ENCODE measurements at places on chromosomes 3 and 15.
A peak's percentile ranks its signal among the peaks of the same experiment; 100 is the strongest.

GRCh38 chr3:109532257-109533216 lies 195.2 kb upstream of the DPPA4 start:
- DNase-seq, result no peak

DNA sequence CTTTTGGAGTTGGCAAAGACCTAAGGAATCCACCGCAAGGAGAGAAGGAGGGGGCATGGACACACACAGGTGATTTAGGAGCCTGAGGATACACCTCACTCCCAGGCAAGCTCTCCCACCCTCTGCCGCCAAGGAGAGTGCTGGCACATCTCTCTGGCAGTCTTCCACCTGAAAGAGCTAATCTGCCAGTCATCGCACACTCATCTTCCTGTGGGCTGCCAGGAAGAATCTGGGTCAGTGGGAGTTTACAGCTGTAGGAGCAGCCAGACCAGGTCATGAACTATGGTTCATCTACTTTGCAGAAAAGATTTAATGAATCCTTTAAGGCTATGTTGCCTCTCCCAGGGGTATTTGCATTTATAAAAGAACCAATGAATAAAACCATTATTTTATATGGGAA lies 170.6 kb upstream of the TSC22D2 start:
- DNase-seq, result no peak

- DNase-seq, result no peak
Measured at GRCh38 chr3:101131767-101132166, 138.5 kb upstream of the ABI3BP start.

- peak; percentile 58 for DNase-seq
Measured at GRCh38 chr15:82849556-82850512, 40.4 kb downstream of the WHAMM start.

DNA sequence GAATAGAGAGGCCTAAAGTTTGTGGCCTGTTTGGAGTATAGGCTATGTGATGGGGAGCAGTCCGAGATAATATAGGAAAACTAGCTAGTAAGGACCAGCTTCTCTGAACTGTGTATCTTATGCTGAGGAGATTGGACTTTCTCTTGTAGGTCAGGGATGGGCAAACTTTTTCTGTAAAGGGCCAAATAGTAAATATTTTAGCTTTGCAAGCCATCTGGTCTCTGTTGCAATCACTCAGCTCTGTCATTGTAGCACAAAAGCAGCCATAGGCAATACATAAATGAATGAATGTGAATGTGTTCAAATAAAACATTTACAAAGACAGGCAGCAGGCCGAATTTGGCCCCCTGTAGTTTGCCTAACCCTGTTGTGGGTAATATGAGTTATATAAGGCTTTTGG lies 24.5 kb downstream of the TMOD3 start:
- no peak for DNase-seq

DNA sequence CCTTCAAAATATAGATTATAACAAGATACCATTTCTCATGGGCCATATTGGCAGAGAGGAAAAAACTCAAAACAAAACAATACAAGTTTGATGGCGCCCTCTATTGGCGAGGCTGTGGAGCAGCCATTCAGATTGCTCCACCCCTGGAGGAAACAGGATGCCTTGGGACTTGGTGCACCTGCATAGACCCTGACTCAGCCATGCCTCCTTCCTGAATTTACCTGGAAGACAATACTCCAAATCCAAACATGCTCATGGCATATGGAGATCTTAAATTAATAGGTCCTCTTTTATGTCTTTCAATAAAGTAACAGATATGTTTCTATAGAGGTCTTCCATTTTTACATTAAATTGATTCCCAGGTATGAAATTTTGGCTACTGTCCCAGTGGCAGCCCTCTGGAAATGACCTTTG lies 90.0 kb downstream of the APBA2 start:
- peak; percentile 74 for DNase-seq

DNA sequence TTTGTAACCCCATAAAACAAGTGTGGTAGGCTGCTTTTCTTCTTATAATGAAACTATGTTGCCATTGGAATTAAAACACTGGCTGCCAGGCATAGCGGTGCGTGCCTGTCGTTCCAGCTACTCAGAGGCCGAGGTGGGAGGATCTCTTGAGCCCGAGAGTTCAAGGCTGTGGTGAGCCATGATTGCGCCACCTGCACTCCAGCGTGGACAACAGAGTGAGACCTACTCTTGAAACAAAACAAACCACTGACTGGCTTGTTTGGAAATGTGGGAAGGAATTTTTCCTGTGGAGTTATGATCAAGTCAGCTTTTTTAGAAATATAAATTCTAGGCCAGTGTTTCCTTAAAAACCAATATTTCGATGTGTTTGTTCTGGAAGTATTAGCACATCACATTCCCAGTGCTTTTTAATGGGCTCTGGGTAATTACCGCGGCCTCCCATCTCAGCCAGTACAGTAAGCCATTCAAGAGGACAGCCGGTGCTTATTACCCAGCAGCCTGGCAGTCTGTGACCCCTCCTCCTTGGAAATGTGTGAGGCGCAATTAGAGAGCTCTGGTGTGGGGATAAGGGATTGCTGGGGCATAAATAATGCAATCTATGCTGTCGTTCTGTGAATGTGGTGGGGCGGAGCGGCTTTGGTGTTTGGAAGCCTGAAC lies 58.3 kb upstream of the TRAK1 start:
- no peak for DNase-seq

GRCh38 chr15:66822576-66822975 lies 120.5 kb downstream of the SMAD6 start:
- DNase-seq, result no peak

GRCh38 chr15:93848490-93848889 lies 382.9 kb upstream of the MCTP2 start:
- DNase-seq, result no peak

GRCh38 chr15:91872356-91873137 lies 19.0 kb downstream of the SLCO3A1 start:
- DNase-seq, result no peak

- DNase-seq, result no peak
Measured at GRCh38 chr3:5071061-5071460, 51.0 kb upstream of the ARL8B start.

- no peak for DNase-seq
Measured at GRCh38 chr3:71001303-71001830, 582.2 kb downstream of the FOXP1 start.

DNA sequence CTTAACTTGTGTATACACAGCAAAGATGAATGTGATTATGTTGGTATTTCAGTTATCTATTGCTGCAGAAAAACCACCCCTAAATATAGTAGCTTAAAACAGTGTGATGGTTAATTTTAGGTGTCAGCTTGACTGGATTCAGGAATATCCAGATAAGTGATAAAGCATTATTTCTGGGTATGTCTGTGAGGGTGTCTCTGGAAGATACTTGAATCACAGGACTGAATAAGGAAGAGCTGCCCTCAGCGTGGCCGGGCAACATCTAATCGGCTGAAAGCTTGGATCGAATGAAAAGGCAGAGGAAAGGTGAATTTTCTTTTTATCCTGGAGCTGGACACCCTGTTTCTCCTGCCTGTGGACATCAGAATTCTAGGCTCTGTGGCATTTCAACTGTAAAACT lies 132.0 kb upstream of the SYNPR start:
- DNase-seq, result no peak

GRCh38 chr15:62877276-62877857 lies 165.2 kb upstream of the TPM1 start:
- DNase-seq, result no peak

GRCh38 chr15:70280781-70281180 lies 183.1 kb upstream of the TLE3 start:
- DNase-seq, result no peak

DNA sequence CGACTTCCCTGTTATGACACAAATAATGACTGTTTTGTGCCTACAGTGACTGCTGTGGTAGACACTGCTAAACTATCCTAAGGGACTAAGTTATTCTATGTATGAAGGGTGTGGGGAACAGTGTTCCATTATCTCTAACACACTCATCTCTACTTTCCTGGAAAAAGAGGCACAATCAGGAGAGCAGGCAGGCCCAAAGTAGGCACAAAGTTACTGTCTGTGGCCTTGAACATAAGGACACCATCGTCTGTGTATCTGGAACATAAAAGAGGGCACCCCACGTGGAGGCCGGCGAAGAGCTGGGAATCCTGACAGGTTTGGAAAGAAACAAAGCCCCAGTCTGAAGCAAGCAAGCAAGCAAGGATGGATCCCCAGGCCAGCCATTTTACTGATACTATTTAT lies 1.5 kb downstream of the ABCC5 start:
- no peak for DNase-seq

- peak; percentile 2 for DNase-seq
Measured at GRCh38 chr15:55742498-55742926, 440 bp downstream of the PRTG start.

GRCh38 chr3:139529662-139530061 lies 9.9 kb downstream of the RBP1 start:
- DNase-seq, result no peak

DNA sequence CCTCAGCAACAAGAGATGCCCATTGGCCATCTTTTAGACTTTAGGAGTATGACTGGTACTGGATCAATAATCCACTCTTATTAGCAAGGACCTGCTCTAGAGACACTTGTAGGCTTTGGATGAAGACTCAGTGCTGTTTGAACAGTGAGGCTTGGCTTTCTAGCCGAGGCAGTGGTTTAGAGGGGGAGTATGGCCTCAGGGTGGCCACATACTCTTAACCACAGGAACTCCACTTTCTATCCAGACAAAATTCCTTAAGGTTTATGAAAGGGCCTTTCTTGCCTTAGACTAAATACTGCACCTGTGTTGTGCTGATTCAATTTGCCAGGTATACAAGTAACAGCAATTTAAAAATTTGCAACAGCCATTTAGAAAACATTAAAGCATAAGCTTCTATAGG lies 1046.3 kb downstream of the DIPK2A start:
- DNase-seq, result no peak

GRCh38 chr15:90016721-90017120 lies 15.6 kb downstream of the ZNF710 start:
- DNase-seq, result no peak

GRCh38 chr15:81093961-81094360 lies 40.1 kb upstream of the CFAP161 start:
- no peak for DNase-seq

- peak; percentile 79 for DNase-seq
Measured at GRCh38 chr3:139111392-139112229, 66.9 kb upstream of the PRR23C start.

GRCh38 chr3:171056528-171056927 lies 30.0 kb upstream of the SLC2A2 start:
- DNase-seq, result no peak

- DNase-seq, result no peak
Measured at GRCh38 chr15:73139041-73139743, 86.9 kb downstream of the NEO1 start.

- DNase-seq, result no peak
Measured at GRCh38 chr15:63353887-63354286, 27.8 kb downstream of the CA12 start.

GRCh38 chr3:114456742-114457141 lies 162.9 kb downstream of the TIGIT start:
- DNase-seq, result no peak

DNA sequence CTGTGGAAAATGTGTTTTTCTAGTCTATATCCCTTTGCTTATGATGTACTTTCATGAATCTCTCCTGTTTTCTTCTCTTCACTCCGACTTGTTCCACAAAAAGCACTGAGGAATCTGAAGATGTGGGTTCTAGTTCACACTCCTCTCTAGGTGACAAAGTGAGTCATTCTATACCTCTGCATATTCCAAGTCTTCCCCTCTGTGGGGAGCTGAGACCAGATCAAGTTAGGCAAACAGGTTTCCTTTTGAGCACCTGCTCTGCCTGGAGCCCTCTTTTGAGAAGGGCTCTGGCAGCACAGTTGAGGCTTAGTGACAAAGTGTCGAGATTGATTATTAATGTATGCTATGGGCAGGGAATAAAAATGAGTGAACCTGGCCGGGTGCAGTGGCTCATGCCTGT lies 82.4 kb upstream of the VGLL4 start:
- no peak for DNase-seq

DNA sequence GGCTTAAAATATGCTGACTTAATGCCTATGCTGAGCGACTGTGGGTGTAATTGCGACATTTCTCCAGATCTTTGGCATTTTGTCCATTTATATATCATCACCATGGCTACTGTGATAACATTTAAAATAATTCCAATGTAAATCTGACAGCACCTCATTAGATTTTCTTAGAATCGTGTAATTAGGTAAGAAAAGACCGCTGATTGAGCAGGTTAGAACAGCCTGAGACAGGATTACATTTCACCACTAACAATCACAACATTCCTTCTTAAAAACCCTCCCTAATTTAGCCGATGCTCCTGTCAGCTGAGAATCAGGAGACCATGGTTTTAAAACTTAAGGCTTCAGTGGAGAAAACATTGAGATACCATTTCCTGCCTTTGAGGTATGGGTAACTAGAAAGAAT lies 455.3 kb upstream of the PDZRN3 start:
- DNase-seq, result no peak

DNA sequence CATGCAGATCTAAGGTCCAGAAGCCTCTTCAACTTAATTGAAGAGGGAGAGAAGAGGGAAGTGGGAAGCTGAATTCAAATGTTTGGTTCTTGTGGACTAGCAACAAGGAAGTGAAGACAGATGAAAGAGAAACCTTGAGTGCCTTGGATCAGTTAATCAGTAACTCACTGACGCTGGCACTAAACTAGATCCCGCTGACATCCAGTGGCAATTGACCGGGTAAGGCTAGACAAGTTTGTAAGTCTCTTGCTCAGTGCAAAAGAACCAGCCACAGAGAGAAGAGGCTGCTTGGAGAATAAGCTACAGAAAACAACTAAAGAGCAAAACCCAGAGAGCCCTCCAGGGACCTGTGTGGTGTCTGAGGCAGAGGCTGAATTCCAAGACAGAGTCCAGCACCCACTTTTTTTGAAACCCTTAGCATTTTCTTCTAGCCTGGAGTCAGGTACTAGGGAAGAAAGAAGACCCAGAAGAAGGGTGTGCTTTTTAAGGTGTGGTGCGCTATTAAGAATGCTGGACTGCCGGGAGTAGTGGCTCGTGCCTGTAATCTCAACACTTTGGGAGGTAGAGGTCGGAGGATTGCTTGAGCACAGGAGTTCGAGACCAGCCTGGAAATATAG lies 6.9 kb downstream of the PLCH1 start:
- DNase-seq, result no peak

- DNase-seq, result no peak
Measured at GRCh38 chr3:31193871-31194270, 299.4 kb upstream of the GADL1 start.

DNA sequence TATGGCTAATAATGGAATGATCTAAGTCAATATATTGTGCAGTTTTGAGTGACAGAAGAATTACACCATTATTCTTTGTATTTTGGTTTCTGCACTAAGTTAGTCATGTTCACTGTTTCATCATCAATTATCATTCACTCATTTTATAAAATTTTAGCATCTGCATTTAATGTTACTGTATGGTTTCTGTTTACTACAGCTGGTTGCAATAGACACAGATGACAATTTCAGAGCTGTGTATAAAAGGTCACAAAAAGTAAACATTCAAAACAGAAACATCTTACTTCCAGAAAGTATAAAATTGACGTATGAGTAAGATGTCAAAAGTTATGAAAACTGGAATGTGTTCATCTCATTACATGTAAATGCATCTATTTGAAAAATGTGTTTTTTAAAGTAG lies 111.1 kb upstream of the GBE1 start:
- no peak for DNase-seq

DNA sequence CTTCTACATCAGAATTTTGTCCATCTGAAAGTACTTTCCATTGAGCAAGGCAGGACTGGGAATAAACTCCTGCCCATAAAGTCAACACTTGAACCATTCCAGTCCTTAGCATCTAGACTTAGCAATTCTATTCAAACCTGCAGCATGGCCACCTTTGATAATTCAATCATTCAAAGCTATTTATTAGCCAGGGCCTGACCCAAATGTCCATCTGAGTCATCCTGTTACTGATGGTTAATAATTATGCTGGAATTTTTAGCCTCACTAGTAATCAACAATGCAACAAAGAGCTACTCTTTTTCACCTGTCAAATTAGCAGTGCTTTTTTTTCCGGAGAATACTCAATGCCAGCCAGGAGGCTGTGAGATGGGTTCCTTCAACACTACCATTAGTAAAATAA lies 72.7 kb upstream of the SNRK start:
- DNase-seq, result no peak

Measured in stimulated activated effector memory CD8-positive, alpha-beta T cell treated with anti-CD3 and anti-CD28 coated beads, Interleukin-12 subunit alpha, Interleukin-12 subunit beta, amount 100 ng/mL, for 72 hours (primary cell).